Stimulated activated CD4-positive, alpha-beta T cell treated with anti-CD3 and anti-CD28 coated beads, Interleukin-12 subunit alpha, Interleukin-12 subunit beta, amount 100 ng/mL, for 48 hours (primary cell): ENCODE measurements at places on chromosomes 2 and 18.

DNA sequence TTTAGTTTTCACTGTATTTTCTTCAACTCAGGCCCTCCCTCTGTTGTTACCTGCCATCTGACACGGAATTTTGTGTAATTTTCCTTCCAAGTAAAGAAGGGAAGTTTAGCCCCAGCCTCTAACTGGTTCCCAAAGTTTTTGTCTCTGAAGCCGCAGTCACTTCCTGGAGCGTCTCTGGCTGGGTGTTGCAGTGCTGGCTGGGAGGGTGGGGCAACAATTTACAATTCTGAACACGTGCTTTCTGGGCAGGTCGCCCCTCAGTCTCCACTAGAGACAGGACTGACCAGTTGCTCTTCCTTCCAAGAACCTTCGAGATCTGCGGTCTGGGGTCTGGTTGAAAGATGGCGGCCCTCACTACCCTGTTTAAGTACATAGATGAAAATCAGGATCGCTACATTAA lies 3.5 kb downstream of the CNDP2 start:
- DNase-seq = peak; percentile 26

- no peak for DNase-seq
These were observed 82.3 kb downstream of the UPP2 start for GRCh38 chr2:158184001-158184400.

- DNase-seq = no peak
These were observed 303.6 kb downstream of the SLC8A1 start for GRCh38 chr2:40148334-40148733.

- DNase-seq = no peak
These were observed 129.8 kb upstream of the TANK start for GRCh38 chr2:161030260-161031063.

DNA sequence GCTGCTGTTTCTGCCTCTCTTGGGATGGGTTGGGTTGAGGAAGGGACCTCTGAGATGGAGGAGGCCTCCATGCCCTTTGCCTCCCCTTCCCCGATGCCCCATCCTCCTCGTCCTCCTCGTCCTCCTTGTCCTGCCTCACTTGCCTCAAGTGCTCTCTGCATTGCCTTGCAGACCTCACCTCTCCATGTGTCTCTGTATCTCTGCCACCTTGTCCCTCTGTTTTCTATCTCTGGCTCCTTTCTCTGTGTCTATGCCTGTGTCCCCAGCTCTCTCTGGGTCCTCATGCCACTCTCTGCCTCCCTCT lies 87.5 kb downstream of the MCFD2 start:
- no peak for DNase-seq

DNA sequence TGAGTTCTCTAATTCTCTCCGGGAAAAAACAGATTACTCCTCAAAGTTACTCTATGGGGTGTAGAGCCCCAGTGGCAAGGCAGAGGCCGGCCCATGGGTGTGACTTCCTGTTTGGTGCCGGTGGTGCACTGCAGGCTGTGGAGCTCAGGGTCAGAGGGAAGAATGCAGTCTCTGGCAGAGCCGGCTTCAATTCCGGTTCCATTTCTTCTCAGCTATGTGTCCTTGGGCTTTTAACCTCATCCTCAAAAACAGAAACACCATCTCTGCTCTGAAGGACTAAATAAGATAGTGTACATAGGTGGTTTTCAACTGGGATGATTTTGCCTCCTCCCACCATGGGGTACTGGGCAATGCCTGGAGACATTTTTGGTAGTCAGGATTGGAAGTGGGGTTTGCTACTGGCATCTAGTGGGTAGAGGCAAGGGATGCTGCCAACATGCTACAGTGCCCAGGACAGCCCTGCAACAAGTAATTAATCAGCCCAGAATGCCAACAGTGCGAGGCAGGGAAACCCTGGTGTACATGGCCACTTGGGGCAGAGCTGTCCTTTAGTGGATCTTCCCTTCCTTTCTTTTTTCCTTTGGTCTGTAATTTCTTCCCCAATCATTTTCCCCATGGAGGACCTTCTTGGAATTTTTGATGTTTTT lies 81.2 kb downstream of the INSIG2 start:
- DNase-seq = no peak

DNA sequence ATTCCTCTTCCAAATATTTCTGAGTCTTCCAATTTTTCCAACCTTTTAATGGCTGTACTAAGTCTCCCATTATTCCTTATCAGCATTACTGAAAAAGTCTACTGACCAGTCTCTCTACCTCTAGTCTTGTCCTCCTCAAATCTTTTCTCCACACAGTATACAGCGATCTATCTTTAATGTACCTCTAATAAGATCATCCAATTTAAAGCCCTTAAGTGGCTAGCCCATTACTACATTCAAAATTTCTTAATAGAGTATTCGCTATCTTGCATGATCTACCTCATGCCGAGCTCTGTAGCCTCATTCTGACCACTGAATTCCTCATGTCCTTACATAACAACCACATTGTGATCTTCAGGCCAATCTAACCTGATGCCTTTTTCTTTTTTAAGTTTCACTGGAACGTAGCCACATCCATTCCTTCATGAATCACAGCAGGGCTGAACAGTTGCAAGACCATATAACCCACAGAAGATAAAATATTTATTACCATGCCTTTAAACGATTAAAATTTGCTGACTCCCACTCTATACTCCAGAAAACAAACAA lies 57.9 kb downstream of the SLC66A3 start:
- DNase-seq = no peak

DNA sequence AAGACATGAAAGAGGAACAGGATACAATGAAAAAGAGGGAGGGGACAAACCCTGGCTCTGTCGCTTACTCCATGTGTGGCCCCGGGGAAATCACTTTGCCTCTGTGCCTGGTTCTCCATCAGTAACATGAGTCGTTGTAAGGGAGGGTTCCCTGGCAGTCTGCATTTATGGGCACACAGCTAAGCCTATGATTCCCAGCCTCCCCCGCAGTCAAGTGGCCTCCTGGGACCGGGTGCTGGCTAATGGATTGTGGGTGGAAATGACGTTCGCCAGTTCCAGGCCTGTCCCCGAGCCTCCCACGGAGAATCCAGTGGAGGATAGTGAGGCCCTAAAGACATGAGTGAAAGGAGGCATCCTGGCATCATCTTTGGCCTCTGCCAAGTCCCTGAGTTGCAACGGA lies 42.7 kb downstream of the SFXN5 start:
- DNase-seq = no peak

- DNase-seq = no peak
These were observed 133.0 kb upstream of the MMADHC start for GRCh38 chr2:149720615-149721014.

- no peak for DNase-seq
These were observed 117.5 kb downstream of the ACVR1 start for GRCh38 chr2:157758586-157758985.

GRCh38 chr2:55245411-55245810 lies 12.9 kb downstream of the RPS27A start:
- no peak for DNase-seq

DNA sequence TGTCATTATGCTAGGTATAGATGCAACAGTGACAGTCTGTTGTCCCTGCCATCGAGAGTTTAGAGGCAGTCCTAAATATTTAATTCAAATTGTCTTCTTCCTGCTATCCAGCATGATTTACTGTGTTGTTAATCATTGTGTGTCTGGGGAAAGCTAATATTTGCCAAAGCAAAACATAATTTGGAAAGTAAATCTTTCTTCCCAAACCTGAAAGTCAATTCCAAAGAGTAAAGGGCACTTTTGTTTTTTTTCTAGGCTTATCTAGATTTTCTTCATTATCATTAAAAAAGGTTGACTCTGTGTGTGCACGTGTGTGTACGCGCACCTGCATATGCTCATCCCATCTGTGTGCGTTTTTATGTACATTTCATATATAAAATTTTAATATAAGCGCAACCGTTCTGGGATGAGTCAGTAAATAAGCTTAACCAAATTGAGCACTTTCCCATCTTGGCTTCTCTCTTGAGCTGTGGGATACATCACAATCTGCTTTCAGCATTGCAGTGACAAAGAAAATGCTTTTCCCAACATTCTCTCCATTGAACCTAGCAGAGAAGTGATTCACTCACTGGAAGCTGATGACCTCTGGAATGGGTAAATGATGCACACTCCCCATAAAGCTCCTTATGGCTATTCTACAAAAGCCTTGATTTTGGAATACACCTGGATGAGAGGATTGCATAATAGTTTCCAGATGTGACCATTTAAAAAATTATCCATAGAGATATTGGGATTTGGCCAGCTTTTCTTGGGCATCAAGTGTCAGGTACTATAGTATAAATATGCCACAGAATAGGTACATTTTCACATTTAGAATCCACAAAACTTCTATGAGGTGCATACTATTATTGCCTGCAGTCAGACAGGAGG lies 488.4 kb downstream of the ADCYAP1 start:
- DNase-seq = no peak

GRCh38 chr2:102841107-102841840 lies 79.4 kb downstream of the TMEM182 start:
- no peak for DNase-seq

DNA sequence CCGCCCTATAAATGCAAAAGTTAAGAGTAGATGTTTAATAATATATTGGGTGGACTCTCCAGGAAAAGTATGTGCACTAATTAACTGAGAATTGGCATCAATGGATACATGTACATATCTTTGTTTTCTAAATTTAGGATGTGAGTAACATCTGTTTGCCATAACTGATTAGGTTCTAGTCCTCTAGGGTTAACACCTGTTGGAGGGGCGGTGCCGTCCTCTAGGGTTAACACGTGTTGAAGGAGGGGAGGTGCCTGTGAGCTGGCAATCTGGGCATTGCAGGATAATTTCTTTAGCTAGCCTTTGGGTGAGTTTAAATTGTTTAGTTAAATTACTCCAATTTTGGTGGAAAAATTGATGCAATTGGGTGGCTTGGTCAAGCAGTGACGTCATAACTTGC lies 30.9 kb downstream of the HTR2B start:
- DNase-seq = no peak

- no peak for DNase-seq
These were observed 84.6 kb downstream of the MAIP1 start for GRCh38 chr2:200039724-200040650.

GRCh38 chr2:48691935-48692691 lies 63.4 kb downstream of the LHCGR start:
- DNase-seq = no peak

GRCh38 chr2:183541766-183542165 lies 417.5 kb downstream of the NUP35 start:
- no peak for DNase-seq

DNA sequence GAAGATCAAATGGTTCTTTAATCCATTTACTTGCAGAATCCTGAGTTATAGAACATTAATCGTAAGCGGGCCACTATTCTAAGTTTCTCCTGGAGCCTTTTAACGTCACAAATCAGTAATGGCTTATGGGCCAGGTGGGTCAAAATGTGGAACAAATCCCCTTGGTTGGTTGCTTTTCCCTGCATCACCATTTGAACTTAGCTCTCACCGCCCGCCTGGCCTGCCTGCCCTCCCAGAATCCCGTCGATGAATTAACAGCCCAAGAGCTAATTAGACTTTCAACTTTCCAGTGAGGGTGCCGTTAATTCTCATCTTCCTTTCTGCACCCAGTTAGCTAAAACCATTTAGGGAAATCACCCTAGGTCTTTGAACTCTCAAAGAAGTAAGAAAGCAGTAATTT lies 205.5 kb downstream of the RNF152 start:
- DNase-seq = no peak

- no peak for DNase-seq
These were observed 129.8 kb upstream of the EPB41L3 start for GRCh38 chr18:5673616-5674015.

GRCh38 chr2:43553341-43553855 lies 42.4 kb downstream of the THADA start:
- DNase-seq = no peak

DNA sequence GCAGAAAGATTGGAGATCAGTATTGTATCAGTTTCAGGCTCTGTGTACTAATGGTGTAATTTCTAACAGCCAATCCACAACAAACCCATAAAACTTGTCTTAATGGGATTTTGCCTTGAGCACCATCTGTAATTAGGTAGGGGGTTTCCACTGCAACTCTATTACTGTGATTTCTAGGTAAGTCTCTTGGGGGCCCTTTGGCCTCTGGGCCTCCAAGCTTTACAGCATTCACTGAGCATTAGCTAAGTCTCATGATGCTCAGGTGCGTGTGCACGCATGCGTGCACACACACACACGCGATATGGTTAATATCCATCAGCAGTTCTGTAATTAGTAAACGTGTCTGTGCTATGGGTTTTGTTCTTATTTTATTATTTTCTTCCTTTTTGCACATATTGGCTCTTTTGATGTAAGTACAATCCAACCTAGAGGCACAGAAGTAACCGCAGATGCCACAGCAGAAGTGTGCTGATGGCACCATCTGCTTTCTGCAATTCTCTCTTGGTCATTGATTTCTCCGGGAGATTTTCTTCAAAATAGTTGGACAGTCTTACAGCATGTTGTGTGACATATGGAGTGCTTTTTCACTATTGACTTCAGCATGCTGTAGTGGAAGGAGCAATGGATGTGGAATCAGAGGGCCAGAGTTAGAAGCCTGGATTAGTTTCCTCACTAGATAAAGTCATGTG lies 592.0 kb downstream of the LRRTM4 start:
- DNase-seq = no peak

GRCh38 chr2:125424266-125424785 lies 1231.6 kb upstream of the GYPC start:
- no peak for DNase-seq

GRCh38 chr18:9221040-9221439 lies 84.5 kb downstream of the ANKRD12 start:
- DNase-seq = no peak

DNA sequence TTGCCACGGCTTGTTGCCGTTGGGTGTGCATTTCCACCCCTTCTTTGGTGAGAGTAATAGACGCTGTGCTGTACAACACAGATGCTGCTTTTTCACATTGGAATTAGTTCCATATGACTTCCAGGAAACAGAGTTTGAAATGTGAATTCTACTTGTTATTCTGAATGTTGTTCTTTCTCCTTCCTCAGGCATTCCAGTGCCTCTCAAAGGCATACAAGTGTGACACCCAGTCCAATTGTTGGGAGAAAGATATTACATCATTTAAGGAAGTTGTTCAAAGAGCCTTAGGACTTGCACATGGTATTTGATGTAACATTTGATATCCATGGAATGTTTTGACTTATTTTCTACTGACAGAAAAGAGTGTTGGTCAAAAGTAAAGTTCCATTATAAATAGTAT lies 134.4 kb upstream of the LTBP1 start:
- DNase-seq = no peak

GRCh38 chr2:230627806-230628724 lies 84.6 kb upstream of the CAB39 start:
- no peak for DNase-seq

DNA sequence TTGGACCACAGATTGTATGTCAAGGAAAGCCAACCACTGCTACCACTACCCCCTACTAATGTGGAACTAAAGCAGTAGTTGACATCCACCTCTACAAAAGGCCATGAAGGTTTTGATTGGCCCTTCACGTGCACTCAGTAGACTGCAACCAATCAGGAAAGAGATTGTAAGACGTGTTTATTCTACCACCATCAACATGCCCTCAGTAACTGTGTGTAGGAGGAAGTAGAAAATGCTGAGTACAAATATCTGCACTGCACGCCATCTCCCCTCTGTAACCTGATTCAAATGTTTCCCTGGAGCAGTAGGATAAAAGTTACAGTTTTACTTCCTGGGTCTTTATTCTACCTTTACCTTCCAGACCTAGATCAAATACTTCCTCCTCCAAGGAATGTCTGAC lies 2.9 kb upstream of the CASP10 start:
- no peak for DNase-seq
